ENCODE measurements at places on chromosomes 3 and 15. TPM values are rescaled to one million over a fixed set of nuclear protein-coding genes. Genes with fewer than 3 reads are reported as not detected.

DNA sequence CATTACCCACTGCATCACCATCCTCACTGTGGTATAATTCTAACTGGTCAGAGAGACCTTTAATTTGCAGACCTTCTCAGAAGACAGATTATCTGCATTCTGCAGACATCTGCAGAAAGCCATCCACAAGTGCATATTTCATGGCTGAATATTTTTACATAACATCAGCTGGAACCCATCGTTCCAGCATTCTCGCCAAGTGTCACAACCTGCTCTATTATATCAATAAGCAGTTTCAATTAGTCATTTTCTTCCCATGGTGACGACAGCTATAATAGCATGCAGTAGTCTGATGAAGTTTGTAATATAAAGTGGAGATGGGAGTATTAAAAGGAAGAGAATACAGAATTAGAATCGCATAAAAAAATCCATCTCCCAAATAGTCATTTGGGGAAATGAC lies 334.7 kb downstream of the FHIT start:
- peak; percentile 7 for DNase-seq

DNA sequence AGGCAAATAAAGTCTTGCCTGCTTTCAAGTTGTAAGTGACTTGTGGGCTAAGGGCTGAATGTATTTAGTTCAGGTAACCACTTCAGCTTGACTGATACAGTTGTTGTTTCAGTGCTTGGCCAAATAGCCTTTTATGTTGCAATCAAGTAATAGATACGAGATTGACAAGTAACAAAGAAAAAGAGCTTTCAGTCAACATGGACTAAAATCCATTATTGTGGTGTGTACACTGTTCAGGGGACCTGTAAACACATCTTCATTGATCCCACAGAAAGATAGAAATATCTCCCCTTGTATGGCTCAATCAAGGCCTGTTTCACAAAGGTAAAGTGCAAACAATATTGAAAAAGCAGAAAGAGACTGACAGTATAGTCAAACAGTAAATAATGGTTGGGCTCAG lies 224.8 kb upstream of the TMCO5A start:
- no peak for DNase-seq

DNA sequence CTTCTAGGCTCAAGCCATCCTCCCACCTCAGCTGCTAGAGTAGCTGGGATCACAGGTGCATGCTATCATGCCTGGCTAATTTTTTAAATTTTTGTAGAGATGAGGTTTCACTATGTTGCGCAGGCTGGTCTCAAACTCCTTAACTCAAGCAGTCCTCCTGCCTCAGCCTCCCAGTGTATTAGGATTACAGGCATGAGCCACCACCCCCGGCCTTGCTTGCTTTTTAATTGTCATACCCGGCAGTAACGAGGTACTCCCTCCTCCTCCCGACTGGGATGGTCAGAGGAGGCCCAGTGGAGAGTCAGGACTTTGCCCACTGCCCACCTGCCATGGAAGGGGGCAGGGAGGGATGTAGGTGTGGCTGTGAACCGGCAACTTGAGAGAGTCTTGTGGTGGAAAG lies 4.5 kb downstream of the NOX5 start:
- no peak for DNase-seq

- DNase-seq, result no peak
Measured at GRCh38 chr15:65986416-65986815, 117.1 kb downstream of the RAB11A start.

The GOLGA8J gene
- 0.30 TPM for total RNA-seq

GRCh38 chr3:78571486-78571885 lies 1196.3 kb downstream of the ROBO1 start:
- no peak for DNase-seq

DNA sequence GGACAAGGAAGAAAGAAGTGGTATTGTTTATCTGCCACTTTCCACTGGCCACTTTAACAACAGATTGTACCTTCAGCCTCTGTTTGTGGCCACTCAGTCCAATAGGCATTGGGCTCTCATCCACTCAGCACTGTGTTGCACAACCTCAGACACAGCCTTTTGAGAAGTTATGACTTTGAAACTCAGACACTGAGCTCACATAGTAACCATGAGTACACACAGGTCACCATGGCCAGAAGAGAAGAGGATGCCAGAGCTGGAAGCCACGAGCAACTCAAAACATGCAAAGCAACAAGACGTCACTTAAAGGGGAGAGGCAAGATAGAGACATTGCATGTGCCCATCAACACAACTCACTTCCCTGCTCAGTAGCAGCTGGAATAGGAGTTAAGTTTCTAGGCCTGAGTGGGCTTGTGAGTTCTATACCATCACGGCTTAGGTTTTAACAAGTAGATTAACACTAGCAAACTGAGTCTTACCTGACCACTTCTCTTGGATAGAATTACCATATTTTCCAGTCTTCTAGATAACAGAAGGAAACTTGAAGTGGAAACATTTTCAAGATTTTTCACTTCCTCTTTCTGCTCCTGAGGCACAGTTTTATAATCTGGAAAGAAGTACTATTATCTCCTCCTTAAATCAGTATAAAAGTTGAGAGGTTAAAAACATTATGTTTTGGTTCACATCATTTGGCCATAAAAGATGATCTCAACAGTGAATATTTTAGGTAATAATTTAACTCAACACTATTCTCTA lies 103.5 kb downstream of the IMPG2 start:
- no peak for DNase-seq

GRCh38 chr3:168981396-168981795 lies 682.1 kb downstream of the MECOM start:
- no peak for DNase-seq

The SLC7A14 gene
- total RNA-seq, result under 0.01 TPM

- DNase-seq, result no peak
Measured at GRCh38 chr3:59265566-59265965, 215.7 kb upstream of the CFAP20DC start.

All from skin of body (tissue), 3 donors.